Smooth muscle cell of bladder (primary cell): ENCODE measurements at places on chromosomes 3 and 15. TPM values are rescaled to one million over a fixed set of nuclear protein-coding genes. Genes with fewer than 3 reads are reported as not detected.

The ZBTB47 gene
- total RNA-seq: 21.5 and 38.2 TPM in 2 replicates

The NAALADL2 gene
- 12.9 and 13.7 TPM in 2 replicates for total RNA-seq

The PSMD6 gene
- 92.4 and 94.0 TPM in 2 replicates for total RNA-seq

The B3GALNT1 gene
- total RNA-seq: 10.1 and 10.6 TPM in 2 replicates

The CIB2 gene
- 2.0 and 2.4 TPM in 2 replicates for total RNA-seq

The GASK1A gene
- total RNA-seq: 0.85 and 2.2 TPM in 2 replicates

The CKMT1B gene
- not detected in 2 replicates for total RNA-seq

The SHC4 gene
- 1.8 and 3.8 TPM in 2 replicates for total RNA-seq

The SERPINI2 gene
- total RNA-seq: not detected in 2 replicates

The DNAJA4 gene
- total RNA-seq: 1.00 and 3.5 TPM in 2 replicates

The DUOXA1 gene
- not detected in 2 replicates for total RNA-seq

The CKMT1A gene
- total RNA-seq: 0.18 TPM in 1 of 2 replicates, not detected in the other

The ZBTB38 gene
- total RNA-seq: 105 and 116 TPM in 2 replicates

The GOLGA6D gene
- not detected in 2 replicates for total RNA-seq

The NAA50 gene
- total RNA-seq: 145 and 194 TPM in 2 replicates

The MB21D2 gene
- total RNA-seq: 11.2 and 11.9 TPM in 2 replicates

The GP9 gene
- not detected in 2 replicates for total RNA-seq

The P2RY1 gene
- total RNA-seq: 1.1 and 4.4 TPM in 2 replicates

The IGSF11 gene
- total RNA-seq: 0.09 and 0.14 TPM in 2 replicates

The ZKSCAN7 gene
- 7.8 and 9.4 TPM in 2 replicates for total RNA-seq

The PROK2 gene
- not detected in 2 replicates for total RNA-seq

The CP gene
- total RNA-seq: 1.1 and 1.8 TPM in 2 replicates

The SAXO2 gene
- 0.65 and 3.1 TPM in 2 replicates for total RNA-seq

The TRNT1 gene
- total RNA-seq: 22.5 and 36.0 TPM in 2 replicates

The XCR1 gene
- total RNA-seq: under 0.01 TPM in 2 replicates

The DNASE1L3 gene
- 0.18 TPM in 1 of 2 replicates, not detected in the other for total RNA-seq
